ENCODE measurements at places on chromosomes 12 and 14.

DNA sequence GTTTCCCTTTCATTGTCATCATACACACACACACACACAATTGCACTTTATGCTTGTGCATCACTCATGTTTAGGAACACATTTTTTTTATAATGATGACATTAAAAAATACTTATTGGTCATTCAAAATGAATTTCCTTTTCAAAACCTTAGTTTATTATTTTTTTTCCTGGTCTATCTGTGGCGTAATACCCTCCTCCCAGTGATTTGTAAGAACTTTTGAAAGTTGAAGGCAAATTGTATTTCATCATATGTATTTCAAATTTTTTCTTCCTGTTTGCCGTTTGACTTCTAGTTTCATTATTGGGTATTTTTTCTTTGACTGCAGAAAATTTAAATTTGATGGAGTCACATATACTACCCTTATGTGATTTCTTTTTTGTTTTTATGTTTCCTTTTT lies 2.5 kb upstream of the LRRK2 start:
- DNase-seq = no peak

- DNase-seq = no peak
These were observed 224.4 kb downstream of the SPTSSA start for GRCh38 chr14:34237677-34238076.

GRCh38 chr14:59060841-59061240 lies 127.6 kb upstream of the DAAM1 start:
- DNase-seq = no peak

GRCh38 chr12:113573148-113573547 lies 101.5 kb upstream of the LHX5 start:
- DNase-seq = no peak

- peak; percentile 75 for DNase-seq
These were observed 244.0 kb upstream of the DAAM1 start for GRCh38 chr14:58944343-58944967.

DNA sequence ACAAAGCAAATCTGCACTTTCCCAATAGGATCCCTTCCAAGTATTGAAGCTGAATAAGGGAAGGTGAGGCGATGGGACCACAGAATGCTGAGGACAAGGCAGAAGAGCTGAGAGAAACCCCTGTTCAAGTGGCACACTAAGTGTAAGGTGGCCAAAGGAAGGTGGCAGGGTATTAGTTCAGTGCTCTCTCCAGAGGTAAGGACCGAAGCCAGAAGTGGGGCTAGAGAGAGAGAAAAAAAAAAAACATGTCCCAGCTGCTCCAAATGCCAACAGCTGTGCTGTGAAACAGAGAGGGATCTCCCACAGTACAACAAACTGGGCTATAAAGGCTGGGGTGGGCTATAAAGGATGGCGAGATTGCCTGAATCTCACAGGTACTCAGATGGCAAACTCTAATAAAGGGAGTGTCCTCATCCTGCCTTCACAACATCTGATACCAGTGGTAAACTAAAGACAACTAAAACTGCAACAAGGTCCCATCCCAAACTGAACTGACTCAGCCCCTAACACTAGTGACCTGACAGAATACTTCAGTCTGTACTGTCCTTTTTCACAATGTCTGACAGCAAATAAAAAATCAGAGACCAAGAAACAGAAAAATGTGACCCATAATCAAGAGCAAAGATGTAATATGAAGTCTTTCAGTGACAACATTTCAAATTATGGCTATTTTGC lies 47.9 kb downstream of the CDK17 start:
- no peak for DNase-seq
